ENCODE measurements at places on chromosomes 1 and 21.

DNA sequence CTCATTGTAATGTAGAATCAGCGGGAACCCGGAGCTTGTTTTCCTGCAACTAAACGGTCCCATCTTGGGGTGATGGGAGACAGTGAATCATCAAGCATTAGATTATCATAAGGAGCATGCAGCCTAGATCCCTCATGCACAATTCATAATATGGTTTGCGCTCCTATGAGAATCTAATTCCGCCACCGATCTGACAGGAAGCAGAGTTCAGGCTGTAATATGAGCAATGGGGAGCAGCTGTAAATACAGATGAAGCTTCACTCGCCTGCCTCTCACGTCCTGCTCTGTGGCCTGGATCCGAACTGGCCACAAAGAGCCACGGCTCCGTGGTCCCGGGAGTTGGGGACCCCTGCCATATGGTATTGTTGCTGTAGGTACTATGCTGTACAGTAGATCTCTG is 1.6 kb downstream of the IFI44 start:
- DNase-seq = no peak

- DNase-seq = no peak
Observed at GRCh38 chr1:12375133-12375829, 145.5 kb downstream of the VPS13D start.

DNA sequence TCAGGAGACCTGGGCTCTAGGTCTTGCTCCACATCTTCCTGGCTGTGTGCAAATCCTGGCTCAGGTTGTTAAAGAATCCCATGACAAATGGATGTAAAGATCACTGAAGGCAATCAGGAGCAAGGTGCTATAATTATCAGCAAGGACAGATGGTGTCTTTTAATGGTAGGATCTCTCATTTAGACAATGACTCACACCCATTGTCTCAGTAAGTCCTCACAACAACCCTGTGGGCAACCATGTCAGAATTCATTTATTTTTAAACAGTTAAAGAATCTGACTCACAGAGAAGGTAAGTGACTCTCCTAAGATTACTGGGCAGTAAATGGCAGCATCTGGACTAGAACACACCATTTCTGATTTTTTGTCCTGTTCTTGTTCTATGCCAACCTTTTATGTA is 32.8 kb downstream of the RNASEL start:
- no peak for DNase-seq

DNA sequence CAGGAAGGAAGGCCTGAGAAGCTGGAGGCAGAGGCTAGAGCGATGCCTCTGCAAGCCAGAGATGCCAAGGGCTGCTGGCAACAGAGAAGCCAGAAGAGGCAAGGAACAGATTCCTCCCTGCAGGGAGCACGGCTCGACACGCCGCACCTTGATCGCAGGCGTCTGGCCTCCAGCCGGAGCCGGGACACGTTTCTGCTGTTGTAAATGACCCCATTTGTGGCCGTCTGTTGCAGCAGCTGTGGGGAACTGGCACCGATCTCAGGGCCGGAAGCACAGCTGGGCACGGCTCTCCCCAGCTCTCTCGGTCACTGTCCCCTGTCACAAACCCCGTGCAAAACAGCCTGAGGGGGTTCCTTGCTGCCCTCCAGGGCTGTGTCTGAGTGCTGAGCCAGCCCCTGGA is 59.6 kb downstream of the SIK1 start:
- DNase-seq = no peak

DNA sequence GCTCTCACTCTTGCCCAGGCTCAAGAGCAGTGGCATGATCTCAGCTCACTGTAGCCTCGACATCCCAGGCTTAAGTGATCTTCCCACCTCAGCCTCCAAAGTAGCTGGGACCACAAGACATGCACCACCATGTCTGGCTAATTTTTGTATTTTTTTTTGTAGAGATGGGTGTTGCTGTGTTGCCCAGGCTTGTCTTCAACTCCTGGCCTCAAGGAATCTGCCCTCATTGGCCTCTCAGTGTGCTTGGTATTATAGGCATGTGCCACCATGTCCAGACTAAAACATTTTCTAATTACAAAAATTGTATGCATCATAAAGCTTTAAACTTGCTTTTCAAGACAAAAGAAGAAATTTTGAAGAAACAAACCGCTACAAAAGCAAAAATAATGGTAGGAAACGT is 20.1 kb downstream of the CBR1 start:
- no peak for DNase-seq

- DNase-seq = no peak
Observed at GRCh38 chr1:38528623-38529022, 330.9 kb downstream of the RRAGC start.

Measured in germinal center (tissue), 1 donor.